ENCODE measurements at places on chromosomes 1 and 21. TPM values are rescaled to one million over a fixed set of nuclear protein-coding genes. Genes with fewer than 3 reads are reported as not detected.
A peak's percentile ranks its signal among the peaks of the same experiment; 100 is the strongest.

- H3K4me3 ChIP-seq = no peak overlapping the region
- no peak overlapping the region for H3K27ac ChIP-seq
- no peaks in the 10 kb centered on the region for H3K4me1 ChIP-seq
Observed at GRCh38 chr1:50112193-50112592, 3.5 kb downstream of the ELAVL4 start.

GRCh38 chr1:204203206-204203767 lies 7.0 kb upstream of the KISS1 start:
- H3K27ac ChIP-seq = no peak overlapping the region
- no peaks in the 10 kb centered on the region for H3K27me3 ChIP-seq
- no peaks in the 10 kb centered on the region for H3K36me3 ChIP-seq

DNA sequence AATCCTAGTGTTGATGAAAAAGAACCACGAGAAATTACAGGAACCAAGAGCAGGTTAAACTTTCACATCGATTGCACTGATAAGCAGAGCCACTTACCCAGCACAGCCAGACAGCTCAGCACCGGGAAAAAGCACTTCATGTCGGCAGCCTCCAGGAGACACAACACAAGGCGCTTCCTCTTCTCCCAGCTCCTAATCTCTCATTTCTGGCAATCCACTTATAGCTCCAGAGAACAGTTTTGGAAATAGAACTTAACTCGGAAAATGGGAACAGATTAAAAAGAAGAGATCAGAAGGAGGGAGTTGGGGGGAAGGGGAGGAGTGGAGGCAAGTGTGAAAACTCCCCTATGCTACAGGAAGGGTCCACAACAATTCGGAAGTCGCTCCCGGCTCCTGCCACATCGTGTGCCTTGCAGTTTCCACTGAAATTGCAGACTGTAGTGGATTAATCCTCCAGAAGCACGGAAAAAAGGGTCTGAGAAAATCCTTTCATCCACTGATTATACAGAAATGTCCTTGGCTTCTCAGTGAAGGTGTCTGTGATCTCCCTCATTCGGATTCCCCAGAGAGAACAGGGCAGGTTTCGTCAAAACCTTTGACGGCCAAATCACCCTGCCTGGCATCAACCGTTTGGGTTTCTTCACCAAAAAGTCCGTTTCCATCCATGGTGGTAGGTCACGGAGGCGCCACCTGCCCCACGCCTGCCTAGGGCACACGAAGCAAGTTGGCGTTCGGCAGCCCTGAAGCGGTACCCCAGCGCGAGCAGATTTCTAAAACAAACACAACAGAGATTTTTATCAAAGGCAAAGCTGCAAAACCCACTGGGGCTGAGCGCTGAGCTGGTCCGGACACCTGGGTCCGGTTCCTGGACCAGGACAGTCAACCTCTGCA lies 1.1 kb downstream of the IGSF3 start:
- H3K27me3 ChIP-seq = no peaks in the 10 kb centered on the region
- no peaks in the 10 kb centered on the region for H3K4me1 ChIP-seq
- no peaks in the 10 kb centered on the region for H3K36me3 ChIP-seq
- no peak for DNase-seq
- H3K4me3 ChIP-seq = peak overlapping the region; percentile 85

DNA sequence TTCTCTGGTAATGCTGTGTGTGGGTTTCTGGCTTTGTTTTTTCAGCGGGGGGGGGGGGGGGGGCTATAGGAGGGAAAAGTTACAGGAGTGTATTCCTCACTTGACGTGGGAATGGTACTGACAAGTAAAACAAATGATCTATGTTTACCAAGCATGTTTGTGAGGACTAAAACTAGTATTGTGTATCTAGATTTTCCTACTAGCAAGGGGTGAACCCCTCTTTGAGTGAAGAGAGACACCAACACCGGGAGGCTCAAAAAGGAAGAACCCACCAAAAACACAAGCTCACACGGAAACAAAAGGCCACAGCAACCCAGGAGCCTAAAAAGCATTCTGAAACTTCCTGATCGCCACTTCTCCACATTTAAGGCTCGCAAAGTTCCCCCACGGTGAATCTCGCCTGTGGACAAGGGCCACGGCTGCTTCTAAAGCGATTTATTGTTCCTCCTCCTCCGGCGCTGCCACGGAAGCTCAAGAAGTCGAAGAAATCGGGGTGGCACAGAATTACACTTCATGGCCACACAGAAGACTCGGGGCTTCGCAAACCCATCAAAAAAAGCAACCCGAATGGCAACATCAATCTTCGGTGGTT lies 703 bp downstream of the PUM1 start:
- no peaks in the 10 kb centered on the region for H3K27me3 ChIP-seq
- H3K27ac ChIP-seq = peak overlapping the region; percentile 99
- no peaks in the 10 kb centered on the region for H3K36me3 ChIP-seq

- no peak for DNase-seq
- H3K4me1 ChIP-seq = no peaks in the 10 kb centered on the region
- no peak overlapping the region for H3K27ac ChIP-seq
- no peaks in the 10 kb centered on the region for H3K27me3 ChIP-seq
Observed at GRCh38 chr1:234433563-234434285, 45.3 kb downstream of the TARBP1 start.

DNA sequence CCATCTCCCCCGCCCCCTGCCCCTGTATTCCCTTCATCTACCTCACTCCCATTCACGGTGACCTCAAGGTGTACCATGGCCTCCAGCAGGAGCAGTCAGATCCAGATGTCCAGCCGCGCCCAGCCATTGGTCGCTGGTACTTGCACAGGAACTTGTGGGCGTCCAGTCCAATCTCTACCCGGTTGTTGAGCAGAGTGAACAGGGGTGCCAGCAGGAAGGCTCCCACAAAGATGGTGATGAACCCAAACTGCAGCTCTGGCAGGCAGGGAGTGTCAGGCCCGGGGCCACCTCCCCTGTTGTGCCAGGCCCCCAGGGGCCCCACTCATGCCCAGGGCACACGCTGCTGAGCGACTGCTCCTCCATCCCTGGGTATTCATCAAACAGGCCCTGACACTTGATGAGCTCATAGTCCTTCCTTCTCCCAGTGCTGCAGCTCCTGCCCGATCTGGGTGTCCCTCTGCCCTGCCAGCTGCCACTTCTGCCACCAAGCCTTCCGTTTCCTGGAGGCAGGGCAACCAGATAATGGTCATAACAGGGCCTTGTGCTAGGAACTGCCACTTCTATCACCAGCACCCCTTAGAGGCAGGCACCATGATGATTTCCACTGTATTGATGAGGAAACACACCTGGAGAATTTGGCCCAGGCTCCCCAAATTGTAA lies 5.7 kb upstream of the ARHGEF19 start:
- no peak for DNase-seq
- H3K4me1 ChIP-seq = no peaks in the 10 kb centered on the region
- peak overlapping the region; percentile 88 for H3K27ac ChIP-seq
- peak overlapping the region; percentile 49 for H3K4me3 ChIP-seq

DNA sequence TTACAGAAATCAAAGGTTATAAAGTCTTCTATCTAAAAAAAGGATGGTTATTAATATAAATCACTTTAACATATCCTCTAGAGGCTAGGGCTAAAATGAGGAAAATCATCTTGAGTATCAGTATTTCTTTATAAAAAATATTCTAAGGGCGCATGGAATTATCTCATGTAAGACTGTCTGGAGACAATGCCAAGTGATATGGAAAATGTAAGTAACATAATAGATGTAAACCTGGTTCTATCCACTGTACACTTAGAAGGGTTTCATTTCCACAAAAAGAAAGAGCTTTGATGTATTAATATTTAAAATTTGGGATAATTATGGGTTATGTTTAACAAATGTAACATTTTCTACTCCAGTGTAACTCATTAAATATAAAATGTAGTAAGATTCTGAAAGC lies 95.9 kb upstream of the DPH5 start:
- H3K27me3 ChIP-seq = no peaks in the 10 kb centered on the region
- H3K27ac ChIP-seq = no peak overlapping the region
- no peak for DNase-seq
- H3K4me3 ChIP-seq = no peak overlapping the region
- no peaks in the 10 kb centered on the region for H3K36me3 ChIP-seq
- no peaks in the 10 kb centered on the region for H3K4me1 ChIP-seq

DNA sequence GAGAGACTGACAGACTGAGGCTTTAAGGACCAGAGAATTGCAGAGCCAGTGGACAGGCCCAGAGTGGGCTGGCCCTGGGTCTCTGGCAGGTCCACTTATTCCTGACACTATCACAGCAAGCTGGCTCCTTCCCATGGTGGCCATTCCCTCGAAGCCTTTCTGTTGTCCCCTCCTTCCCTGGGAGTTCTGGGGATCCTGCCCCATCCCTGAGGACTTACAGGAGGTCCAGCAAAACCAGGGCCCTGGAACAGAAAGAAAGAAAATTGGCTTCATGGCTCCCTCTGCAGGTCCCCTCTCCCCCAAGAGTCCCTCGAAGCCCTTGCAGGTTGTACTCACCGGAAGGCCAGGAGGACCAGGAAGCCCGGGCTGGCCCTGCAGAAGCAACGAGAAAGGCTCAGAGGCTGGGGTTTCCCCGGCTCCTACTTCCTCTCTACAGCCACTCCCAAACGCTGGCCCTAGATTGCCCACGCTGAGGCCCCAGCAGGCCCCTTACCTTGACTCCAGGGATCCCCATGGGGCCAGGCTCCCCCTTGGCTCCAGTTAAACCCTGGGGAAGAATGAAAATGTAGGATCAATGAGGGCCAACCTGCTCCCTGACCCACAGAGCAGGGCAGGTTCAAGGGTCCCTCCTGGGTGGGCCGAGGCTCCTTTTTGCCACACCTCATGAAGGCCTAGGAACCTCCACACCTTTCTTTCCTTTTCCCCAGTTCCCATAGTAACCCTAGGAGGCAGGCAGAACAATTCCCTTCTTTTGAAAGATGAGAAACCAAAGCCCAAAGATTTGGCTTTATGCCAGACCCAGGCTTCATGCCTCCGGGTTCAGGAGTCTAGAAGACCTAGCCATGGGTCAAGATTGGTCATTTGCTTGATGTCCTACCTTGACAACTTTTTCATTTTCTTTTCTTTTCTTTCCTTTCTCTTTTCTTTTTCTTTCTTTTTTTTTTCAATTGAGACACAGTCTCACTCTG lies 4.6 kb downstream of the COL9A2 start:
- no peaks in the 10 kb centered on the region for H3K36me3 ChIP-seq
- H3K4me1 ChIP-seq = peaks cover 13% of the 10 kb centered on the region
- no peak overlapping the region for H3K27ac ChIP-seq
- peaks cover 8% of the 10 kb centered on the region for H3K27me3 ChIP-seq
- DNase-seq = no peak
- H3K4me3 ChIP-seq = no peak overlapping the region

GRCh38 chr1:150557065-150557600 lies 7.9 kb downstream of the ADAMTSL4 start:
- no peak for DNase-seq
- H3K27me3 ChIP-seq = no peaks in the 10 kb centered on the region
- no peak overlapping the region for H3K4me3 ChIP-seq

- H3K27ac ChIP-seq = no peak overlapping the region
- H3K4me3 ChIP-seq = no peak overlapping the region
- no peaks in the 10 kb centered on the region for H3K36me3 ChIP-seq
- no peaks in the 10 kb centered on the region for H3K4me1 ChIP-seq
Observed at GRCh38 chr1:40309374-40310128, 7.5 kb downstream of the COL9A2 start.

DNA sequence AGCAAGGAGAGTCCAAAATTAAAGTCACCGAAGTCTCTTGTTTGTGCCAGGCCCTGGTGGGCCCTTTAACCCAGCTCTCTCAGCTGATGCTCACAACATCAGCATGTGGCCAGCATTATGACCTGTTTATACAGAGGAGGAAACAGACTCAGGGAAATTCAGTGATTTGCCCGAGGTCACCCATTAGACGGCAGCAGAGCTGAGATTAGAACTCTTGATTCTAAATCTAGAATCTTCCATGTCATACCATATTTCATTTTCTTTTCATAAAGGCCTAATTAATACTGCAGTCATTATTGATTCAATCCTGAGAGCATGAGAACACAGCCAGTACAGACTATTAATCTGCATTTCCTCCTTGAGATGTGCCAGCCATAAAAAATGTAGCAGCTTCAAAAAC lies 63.7 kb downstream of the KCNN3 start:
- no peaks in the 10 kb centered on the region for H3K36me3 ChIP-seq
- no peak for DNase-seq
- no peak overlapping the region for H3K4me3 ChIP-seq
- H3K27ac ChIP-seq = no peak overlapping the region
- H3K27me3 ChIP-seq = no peaks in the 10 kb centered on the region

DNA sequence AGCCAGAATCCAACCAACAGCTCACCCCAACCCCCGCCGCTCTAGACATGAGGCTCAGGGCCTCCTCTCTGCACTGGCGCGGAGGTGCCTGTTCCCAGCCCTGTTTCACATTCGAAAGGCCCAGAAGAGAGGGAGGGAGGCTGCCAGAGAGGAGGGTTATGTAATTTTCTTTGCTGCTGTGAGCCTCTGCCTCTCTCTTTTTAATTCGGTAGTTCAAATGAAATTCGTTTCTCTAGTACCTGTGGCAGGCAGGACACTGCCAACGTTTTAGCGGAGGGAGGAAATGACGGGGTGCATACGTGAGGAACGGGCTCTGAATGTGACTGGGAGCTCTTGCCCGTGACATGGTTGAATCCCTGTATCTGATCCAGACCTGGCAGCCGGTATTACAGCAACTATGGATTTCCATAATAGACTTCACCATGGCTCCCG lies 9.4 kb downstream of the PRDM16 start:
- H3K4me3 ChIP-seq = no peak overlapping the region
- peaks cover 51% of the 10 kb centered on the region for H3K27me3 ChIP-seq
- H3K27ac ChIP-seq = no peak overlapping the region
- H3K4me1 ChIP-seq = no peaks in the 10 kb centered on the region
- no peaks in the 10 kb centered on the region for H3K36me3 ChIP-seq

DNA sequence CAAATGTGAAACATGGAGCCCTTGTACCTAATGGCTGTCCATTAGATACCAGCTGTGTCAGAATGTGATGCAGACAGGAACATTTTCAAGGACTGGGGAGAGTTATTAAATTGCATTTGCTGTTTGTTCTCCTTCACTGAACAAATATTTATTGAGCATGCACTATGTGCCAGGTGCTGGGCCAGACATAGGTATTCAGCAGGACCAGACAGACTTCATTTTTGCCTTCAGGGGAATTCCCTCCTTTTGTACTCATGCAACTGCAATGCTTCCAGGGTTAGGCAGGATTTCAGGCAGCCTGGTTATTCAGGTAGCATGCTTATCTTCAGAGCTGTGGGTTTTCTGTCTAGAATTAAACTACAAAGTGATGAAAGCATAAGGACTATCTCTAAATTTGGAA lies 64.2 kb upstream of the SMYD2 start:
- H3K4me1 ChIP-seq = no peaks in the 10 kb centered on the region
- no peak overlapping the region for H3K27ac ChIP-seq
- no peaks in the 10 kb centered on the region for H3K36me3 ChIP-seq
- DNase-seq = no peak
- no peak overlapping the region for H3K4me3 ChIP-seq
- H3K27me3 ChIP-seq = no peaks in the 10 kb centered on the region

DNA sequence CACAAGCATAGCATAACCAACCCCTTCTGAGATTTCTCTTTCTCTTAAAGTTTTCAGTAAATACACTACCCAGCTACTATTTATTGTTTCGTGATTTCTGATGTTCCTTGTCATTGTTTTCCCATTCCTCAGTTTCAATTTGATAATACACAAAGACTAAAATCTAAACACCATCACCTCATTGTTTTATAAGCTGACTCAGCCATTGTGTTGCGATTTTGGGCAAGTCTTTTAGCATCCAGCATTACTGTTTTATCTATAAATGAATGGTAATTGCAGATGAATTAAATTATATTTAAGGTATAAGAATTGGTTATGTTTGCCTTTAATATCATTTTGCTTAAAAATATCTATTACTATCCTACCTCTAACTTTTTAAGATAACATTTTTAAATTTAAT lies 1308.5 kb downstream of the PLA2G4A start:
- H3K4me3 ChIP-seq = no peak overlapping the region
- H3K4me1 ChIP-seq = no peaks in the 10 kb centered on the region
- DNase-seq = no peak
- H3K27ac ChIP-seq = no peak overlapping the region

Gene LIPI
- total RNA-seq = not detected

Gene MLLT11
- total RNA-seq = 1.3 TPM

Gene GJA8
- not detected for total RNA-seq

Gene ERO1B
- total RNA-seq = 9.0 TPM

Gene SYPL2
- total RNA-seq = 0.44 TPM
